ENCODE measurements at places on chromosomes 1 and 21.

- no peak for DNase-seq
Measured at GRCh38 chr1:19028110-19028509, 71.6 kb upstream of the IFFO2 start.

DNA sequence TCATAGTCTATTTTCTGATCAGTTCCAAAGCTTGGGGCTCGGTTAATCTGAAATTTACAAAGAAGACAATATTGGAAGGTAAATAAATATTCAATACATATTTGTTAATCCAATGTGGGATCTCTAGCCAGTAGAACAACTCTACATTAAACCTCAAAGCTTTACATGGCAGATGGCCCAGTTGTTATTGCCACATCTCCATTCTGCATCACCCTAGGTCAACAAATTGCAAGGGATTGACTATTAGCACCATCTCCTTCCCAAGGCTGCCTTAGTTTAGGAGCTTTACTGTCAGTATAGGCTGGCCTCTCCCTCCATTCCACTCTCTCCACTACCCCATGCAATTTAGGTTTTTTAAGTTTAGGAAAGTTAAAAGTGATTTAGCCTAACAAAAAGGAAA lies 69.7 kb downstream of the TTLL7 start:
- DNase-seq: no peak

DNA sequence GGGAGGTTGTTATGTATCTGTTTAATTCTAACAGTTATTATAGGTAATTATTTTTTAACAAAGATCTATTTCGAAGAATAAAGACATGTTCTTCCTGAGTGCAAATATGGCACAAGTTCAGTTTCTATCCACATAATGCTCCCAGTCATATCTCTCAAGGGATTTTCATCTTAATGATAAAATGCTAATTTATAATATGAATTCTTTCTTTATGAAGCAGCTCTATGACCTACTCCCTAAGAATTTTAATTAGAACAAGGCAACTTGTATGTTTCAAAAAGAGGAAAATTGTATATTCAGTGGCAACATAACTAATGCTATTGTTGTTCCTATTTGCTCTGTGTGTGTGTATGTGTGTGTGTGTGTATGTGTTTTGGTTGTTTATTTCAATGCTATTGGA lies 1222.1 kb upstream of the NCAM2 start:
- DNase-seq: no peak

GRCh38 chr1:226436855-226437491 lies 29.1 kb upstream of the PARP1 start:
- DNase-seq: no peak
